ENCODE measurements at places on chromosomes 7 and 10. TPM values are rescaled to one million over a fixed set of nuclear protein-coding genes. Genes with fewer than 3 reads are reported as not detected.
A peak's percentile ranks its signal among the peaks of the same experiment; 100 is the strongest.

DNA sequence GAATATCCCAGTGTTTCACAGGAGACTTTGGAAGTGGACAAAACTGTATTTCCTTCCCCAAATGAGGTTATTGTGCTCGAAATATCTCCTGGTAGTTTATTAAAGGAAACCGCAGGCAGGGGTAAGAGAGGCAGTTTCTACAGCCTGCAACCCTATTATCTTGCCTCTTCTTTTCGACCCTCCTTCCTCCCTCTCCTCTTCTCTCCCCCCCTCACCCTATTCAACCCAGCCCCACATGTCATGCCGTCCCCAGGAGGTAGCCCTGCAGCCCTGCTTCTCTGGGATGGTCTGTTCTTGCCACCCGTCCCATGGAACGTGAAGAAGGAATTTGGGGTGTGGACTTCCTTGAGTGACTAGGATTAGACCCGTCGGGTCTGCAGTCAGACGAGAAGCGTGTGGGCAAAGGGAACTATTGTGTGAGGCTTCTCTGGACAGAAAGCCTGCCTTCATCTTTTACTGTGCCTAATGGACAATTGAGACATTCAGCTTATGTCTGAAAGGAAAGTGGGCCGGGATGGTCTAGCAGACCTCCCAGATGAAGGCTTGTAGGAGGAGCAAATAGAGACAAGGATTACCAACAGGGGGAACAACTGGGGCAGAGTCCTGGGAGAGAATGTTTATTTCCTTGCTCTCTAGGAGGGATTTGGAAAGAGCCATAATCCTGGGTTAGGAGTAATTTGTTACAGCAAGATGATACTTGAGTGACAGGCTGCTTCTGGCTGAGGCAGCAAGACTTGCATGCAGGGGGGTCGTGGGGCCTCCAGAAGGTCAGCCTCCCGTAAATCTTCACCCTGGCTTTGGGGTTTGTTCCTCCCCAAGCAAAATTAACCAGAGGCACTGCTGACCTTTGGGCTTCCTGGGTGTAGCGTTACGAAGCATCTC, 77.8 kb downstream of the TCF7L2 start:
- peak overlapping the region; percentile 22 for H3K4me3 ChIP-seq
- H3K36me3 ChIP-seq, result no peaks in the 10 kb centered on the region
- no peak for DNase-seq
- peaks cover 33% of the 10 kb centered on the region for H3K4me1 ChIP-seq
- H3K27ac ChIP-seq, result peak overlapping the region; percentile 66
- H3K27me3 ChIP-seq, result no peaks in the 10 kb centered on the region

DNA sequence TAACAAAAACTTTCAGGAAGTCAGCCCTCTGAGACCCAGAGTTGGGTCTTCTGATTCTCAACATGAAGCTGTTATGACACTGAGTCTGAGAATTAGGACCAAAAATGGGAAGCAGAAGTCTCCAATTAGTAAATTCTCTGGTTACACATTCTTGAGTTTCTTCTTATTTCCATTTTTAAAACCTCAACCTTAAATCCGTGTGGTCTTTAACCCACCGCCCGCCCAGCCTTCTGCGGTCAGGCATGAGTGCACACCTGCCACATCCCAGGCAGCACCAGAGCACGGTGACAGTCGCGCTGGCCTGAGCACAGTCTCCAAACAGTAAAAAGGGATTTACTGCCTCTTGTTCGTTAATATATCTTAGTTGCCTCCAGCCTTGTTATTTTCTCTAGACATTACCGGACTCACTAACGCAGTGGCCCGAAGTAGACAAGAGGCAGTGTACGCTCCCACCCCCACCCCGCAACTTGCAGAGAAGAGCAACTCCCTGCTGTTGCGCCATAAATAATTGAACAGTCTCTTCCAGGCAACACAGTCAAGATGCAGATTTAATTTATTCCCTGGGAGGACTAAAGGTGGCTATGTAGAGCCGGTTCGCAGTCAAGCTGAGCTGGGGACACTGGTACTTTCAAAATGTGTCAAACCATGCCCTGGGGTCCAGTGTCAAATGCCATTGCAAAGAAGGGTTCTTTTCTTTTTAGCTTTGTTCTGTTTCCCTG, 147.0 kb upstream of the CELF2 start:
- DNase-seq, result peak; percentile 27
- peaks cover 22% of the 10 kb centered on the region for H3K4me1 ChIP-seq
- H3K36me3 ChIP-seq, result no peaks in the 10 kb centered on the region
- peak overlapping the region; percentile 94 for H3K27ac ChIP-seq
- no peaks in the 10 kb centered on the region for H3K27me3 ChIP-seq
- H3K4me3 ChIP-seq, result no peak overlapping the region

The COG5 gene
- total RNA-seq, result 29.7 TPM

DNA sequence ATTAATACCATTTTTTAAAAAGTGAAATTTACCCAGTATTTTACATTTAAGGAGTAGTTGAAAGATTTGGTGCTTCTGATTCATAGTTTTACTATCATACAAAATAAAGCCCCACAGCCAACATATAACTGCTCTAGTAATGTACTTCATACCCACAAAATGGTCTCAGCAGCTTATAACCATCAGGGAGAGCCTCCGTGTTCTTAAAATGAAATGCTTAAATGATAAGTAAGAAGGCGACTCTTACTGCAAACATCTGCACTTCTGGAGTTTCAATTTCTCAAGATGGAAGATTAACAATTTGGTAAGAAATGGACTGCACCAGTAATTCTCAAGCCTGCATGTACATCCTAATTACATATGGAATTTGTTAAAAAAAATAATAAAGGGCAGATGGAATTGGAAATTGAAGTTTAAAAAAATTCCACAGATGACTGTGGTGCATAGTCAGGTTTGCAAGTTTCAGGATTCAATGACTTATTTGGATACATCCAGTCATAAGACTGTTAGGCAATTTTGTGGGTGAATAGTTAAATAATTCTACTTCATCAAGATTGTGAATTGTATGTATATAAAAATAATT, 461.0 kb downstream of the KIF20B start:
- H3K36me3 ChIP-seq, result no peaks in the 10 kb centered on the region
- H3K27me3 ChIP-seq, result no peaks in the 10 kb centered on the region
- peak; percentile 53 for DNase-seq
- peak overlapping the region; percentile 22 for H3K27ac ChIP-seq

- H3K36me3 ChIP-seq, result no peaks in the 10 kb centered on the region
- H3K27ac ChIP-seq, result no peak overlapping the region
- H3K4me3 ChIP-seq, result no peak overlapping the region
- H3K27me3 ChIP-seq, result no peaks in the 10 kb centered on the region
Observed at GRCh38 chr7:157555944-157556641, 219.3 kb downstream of the DNAJB6 start.

The HKDC1 gene
- total RNA-seq, result 2.9 TPM

The COX19 gene
- total RNA-seq, result 13.0 TPM

GRCh38 chr10:50540069-50540825, 83.5 kb downstream of the SGMS1 start:
- H3K36me3 ChIP-seq, result no peaks in the 10 kb centered on the region
- DNase-seq, result no peak
- no peak overlapping the region for H3K27ac ChIP-seq
- H3K4me3 ChIP-seq, result no peak overlapping the region
- H3K4me1 ChIP-seq, result peaks cover 6% of the 10 kb centered on the region
- H3K27me3 ChIP-seq, result no peaks in the 10 kb centered on the region

GRCh38 chr7:81754918-81755696, 14.7 kb downstream of the HGF start:
- no peak overlapping the region for H3K4me3 ChIP-seq
- H3K27me3 ChIP-seq, result no peaks in the 10 kb centered on the region
- no peaks in the 10 kb centered on the region for H3K4me1 ChIP-seq
- no peak overlapping the region for H3K27ac ChIP-seq

GRCh38 chr10:73843261-73843660, 31.1 kb downstream of the CAMK2G start:
- DNase-seq, result peak; percentile 62
- H3K4me3 ChIP-seq, result no peak overlapping the region
- no peaks in the 10 kb centered on the region for H3K4me1 ChIP-seq
- H3K36me3 ChIP-seq, result peaks cover 43% of the 10 kb centered on the region

GRCh38 chr10:53479365-53479764, 706.8 kb upstream of the MBL2 start:
- no peaks in the 10 kb centered on the region for H3K4me1 ChIP-seq
- H3K27me3 ChIP-seq, result no peaks in the 10 kb centered on the region
- no peaks in the 10 kb centered on the region for H3K36me3 ChIP-seq
- no peak for DNase-seq
- no peak overlapping the region for H3K27ac ChIP-seq

- no peak overlapping the region for H3K27ac ChIP-seq
- no peak for DNase-seq
- H3K4me1 ChIP-seq, result no peaks in the 10 kb centered on the region
- no peaks in the 10 kb centered on the region for H3K27me3 ChIP-seq
- H3K4me3 ChIP-seq, result no peak overlapping the region
Observed at GRCh38 chr10:65394502-65395297, 1531.1 kb upstream of the LRRTM3 start.
